ENCODE measurements at places on chromosomes 2 and 18.

- no peak for DNase-seq
Measured at GRCh38 chr2:98809878-98810587, 79.1 kb upstream of the MGAT4A start.

DNA sequence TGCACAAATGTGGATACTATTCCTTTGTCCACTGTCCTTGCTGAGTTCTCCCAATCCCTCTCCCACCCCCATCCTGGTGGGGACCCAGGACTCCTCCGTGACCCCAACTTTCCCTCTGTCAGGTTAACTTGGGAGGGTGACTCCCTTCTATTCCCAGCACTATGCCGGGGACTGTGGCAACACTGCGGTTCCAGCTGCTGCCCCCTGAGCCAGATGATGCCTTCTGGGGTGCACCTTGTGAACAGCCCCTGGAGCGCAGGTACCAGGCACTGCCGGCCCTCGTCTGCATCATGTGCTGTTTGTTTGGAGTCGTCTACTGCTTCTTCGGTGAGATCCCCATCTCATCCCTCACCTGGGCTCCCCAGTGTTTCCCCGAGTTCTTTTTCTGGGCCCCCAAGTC, 739 bp downstream of the TMEM198 start:
- DNase-seq, result no peak

DNA sequence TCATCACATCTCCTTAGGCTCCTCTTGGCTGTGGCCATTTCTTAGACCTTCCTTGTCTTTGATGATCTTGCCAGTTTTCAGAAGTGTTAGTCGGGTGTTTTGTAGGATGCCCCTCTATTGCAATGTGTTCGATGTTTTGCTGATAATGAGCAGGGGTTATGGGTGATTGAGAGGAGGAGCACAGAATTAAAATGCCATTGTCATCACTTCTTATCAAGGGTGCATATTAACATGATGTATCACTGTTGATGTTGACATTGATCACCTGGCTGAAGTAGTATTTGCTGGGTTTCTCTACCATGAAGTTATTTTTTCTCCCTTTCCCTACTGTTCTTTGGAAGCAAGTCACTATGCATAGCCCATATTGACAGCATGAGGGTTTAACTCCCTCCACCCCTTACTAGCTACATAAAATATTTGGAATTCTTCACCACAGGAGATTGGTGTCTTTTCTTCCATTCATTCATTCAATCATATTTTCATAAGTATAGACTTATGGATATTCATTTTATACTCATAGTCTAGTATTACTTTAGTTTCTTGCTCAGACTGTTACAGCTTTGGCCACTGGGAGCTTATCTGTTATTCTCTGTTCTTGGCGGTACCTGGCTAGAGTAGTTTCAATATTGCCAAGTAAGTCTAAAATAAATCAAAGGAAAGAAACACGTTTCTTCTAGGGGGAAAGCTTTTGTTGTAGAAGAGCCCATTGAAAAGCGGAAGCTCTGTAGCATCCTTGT, 54.5 kb upstream of the TMEM87B start:
- no peak for DNase-seq

DNA sequence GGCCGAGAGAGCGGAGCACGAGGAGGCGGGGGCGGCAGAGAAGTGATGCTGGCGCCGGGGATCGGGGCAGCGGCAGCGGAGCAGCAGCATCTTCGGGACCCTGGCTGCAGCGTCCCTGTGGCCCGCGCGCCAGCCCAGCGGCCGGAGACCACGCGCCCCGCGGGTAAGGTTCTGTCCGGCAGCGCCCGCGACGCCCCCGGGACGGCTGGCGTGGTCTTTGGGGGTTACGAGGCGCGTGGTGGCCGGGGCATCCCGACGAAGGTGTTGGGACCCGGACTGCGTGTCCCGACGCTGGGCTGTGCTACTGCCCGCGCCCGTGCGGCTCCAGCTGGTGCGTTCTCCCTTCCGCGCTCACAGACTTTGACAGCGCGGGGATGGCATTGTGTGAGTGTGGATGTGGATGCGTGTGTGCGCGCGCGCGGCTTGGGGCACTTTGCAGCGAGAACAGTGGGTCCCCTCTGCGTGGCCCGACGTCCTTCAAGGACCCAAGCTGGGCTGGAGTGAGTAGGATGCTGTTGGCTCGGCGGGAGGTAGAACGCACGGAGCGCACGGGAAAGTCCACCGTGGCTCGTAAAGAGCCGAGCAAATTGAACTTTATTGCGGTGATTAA, 405.0 kb downstream of the XIRP2 start:
- DNase-seq, result peak; percentile 28

DNA sequence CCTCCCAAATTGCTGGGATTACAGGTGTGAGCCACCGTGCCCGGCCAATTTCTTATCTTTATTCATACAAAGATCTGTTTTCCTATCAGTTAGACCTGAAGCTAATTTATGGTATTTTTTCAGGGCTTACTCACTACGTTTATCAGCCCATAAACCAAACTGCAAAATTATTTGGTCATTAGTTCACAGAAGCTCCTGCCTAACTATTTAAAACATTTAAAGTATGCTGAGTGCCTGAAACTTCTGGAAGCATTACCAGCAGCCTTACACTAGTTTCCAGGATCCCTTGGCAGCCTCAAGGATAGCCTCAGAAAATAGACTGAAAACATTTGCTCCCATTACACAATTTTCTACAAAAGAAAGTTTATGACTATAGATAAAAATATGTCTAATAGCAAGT, 68.8 kb downstream of the GALNT13 start:
- DNase-seq, result no peak

GRCh38 chr2:155377931-155378444, 679.5 kb downstream of the KCNJ3 start:
- peak; percentile 16 for DNase-seq

GRCh38 chr2:112870841-112871835, 34.6 kb upstream of the IL1B start:
- no peak for DNase-seq

- DNase-seq, result no peak
Measured at GRCh38 chr18:62045316-62045715, 141.5 kb downstream of the PIGN start.

GRCh38 chr2:108534584-108535356, 500 bp downstream of the LIMS1 start:
- DNase-seq, result peak; percentile 60

DNA sequence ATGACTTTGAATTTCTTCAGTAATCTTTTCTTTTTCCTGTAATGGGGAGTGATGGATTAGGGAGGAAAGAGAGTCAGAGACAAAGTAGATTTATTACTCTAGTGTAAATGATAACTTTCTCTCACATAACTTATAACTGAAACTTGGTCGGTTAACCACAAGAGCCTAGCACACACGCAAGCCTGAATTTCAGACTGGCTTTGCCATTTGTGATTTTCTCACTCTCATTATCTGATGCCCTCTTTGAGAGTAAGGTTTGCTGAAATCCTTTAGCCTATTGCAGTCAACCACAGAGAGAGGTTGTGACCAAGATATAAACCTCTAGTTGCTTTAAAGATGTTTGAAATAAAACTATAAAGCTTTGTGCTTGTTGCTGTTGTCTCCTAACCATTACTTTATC, 117.9 kb upstream of the NETO1 start:
- no peak for DNase-seq

GRCh38 chr2:2146220-2146619, 184.9 kb downstream of the MYT1L start:
- no peak for DNase-seq

- no peak for DNase-seq
Measured at GRCh38 chr2:127170452-127171197, 49.5 kb downstream of the CYP27C1 start.

DNA sequence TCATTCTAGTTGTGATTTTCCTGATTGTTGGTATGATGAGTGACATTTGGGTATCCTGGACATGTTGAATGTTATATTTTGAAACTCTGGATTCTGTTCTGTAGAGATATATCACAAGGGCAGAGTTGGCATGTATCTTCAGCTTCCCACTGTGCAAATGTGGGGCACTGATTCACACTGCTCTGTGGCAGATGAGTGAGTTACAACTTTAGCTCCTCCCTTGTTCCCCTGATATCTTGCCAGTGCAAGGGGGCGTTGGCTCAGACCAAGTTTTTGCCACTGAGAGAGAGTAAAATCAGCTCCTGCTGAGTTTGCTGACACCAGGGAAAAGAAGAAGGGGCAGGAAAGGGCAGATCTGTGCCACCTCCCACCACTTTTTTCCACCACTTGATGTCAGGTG, 199.6 kb upstream of the MMADHC start:
- DNase-seq, result no peak

Measured in fibroblast of pulmonary artery (primary cell).